ENCODE measurements at places on chromosomes 5 and 9.

- DNase-seq: no peak
These were observed 161.4 kb downstream of the ICE1 start for GRCh38 chr5:5583832-5584231.

GRCh38 chr9:35051069-35051967 is 21.1 kb downstream of the VCP start:
- DNase-seq: peak; percentile 65

GRCh38 chr9:70049236-70049635 is 5.6 kb downstream of the MAMDC2 start:
- DNase-seq: no peak

- DNase-seq: peak; percentile 67
These were observed 422.6 kb downstream of the EFNA5 start for GRCh38 chr5:107248066-107248695.

DNA sequence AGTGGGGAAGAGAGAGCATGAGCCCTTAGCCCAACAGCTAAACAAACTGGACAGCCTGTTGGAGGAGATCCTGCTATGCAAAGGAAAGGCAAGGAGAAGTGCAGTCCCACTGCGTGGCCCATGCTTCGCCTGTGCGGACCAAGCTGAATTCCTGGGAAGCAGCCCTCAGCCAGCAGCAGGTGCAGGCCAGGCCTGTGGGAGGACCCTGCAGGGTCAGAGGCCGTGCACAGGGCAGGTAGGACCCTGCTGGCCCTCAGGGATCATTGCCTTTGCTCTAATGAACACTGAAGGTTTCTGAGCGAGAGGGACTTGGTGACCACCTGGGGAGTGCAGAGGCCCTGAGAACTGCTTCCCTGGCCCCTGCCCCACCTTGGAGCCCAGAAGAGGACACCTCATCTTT is 6.0 kb upstream of the SLC6A19 start:
- no peak for DNase-seq

- DNase-seq: no peak
These were observed 25.6 kb downstream of the OR2V2 start for GRCh38 chr5:181173027-181173419.

- no peak for DNase-seq
These were observed 419.1 kb downstream of the NR2F1-AS1 start for GRCh38 chr5:93161661-93162654.

DNA sequence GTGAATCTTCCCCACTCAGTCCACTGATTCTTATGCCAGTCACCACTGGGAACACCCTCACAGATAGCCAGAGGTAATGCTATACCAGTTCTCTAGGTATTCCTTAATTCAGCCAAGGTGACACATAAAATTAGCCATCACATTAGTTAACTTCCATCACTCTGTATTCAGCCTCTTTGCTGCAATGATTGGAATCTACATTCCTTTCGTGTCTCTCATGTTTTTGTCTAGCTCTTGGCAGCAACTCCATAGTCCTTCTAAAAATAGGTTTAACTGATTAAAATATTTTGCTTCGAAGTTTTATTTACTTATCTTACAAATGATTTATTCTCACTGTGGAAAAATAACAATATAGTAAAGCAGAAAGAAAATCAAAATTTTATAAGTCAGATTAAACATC is 19.6 kb upstream of the RNF20 start:
- no peak for DNase-seq

DNA sequence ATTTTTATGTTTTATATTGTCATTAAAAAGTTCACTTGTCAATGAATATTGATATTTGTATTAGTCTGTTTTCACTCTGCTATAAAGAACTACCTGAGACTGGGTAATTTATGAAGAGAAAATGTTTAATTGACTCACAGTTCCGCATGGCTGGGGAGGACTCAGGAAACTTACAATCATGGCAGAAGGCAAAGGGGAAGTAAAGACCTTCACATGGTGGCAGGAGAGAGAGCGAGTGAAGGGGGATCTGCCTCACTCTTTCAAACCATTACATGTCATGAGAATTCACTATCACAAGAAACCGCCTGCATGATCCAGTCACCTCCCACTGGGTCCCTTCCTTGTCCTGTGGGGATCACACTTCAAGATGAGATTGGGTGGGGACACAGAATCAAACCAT is 27.4 kb downstream of the SRD5A1 start:
- no peak for DNase-seq

GRCh38 chr9:104635456-104635855 is 17.5 kb upstream of the OR13C9 start:
- no peak for DNase-seq

Data from activated CD8-positive, alpha-beta memory T cell treated with anti-CD3 and anti-CD28 coated beads, Interleukin-2, amount 50 U/mL, for 48 hours (primary cell).